Spleen (tissue), 13 donors: ENCODE measurements at places on chromosomes 12 and 14.

DNA sequence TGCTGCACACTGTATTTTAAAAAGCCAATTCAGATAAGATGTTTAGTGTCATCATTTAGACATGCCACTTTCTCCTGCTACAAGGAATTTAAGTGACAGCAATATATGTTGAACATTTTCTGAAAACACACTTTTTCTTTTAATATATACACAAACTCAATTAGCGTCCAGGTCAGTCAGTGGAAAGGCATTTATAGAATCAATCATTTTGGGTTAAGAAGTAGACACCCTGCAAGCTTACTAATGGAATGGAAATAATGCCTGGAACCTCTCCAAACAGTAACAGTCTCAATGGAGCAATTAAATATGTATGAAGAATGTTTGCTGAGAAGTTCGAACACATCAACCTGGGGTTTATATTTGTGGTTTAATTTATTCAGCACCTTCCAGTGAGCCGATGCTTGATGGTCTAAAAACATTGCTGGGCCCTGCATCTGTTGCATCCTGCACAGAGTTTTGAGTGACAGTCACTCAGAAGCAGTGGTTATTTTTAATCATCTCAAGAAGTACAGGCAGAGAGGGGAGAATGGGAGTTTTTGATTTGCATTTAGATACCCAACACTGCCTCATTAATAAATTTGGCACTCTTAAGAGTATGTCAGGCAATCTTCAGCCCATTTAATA lies 410.7 kb downstream of the TMEM117 start:
- DNase-seq: no peak

- DNase-seq: no peak
Observed at GRCh38 chr12:64716839-64717455, 42.3 kb downstream of the GNS start.

GRCh38 chr14:75183225-75183624 lies 6.8 kb upstream of the TMED10 start:
- DNase-seq: no peak

DNA sequence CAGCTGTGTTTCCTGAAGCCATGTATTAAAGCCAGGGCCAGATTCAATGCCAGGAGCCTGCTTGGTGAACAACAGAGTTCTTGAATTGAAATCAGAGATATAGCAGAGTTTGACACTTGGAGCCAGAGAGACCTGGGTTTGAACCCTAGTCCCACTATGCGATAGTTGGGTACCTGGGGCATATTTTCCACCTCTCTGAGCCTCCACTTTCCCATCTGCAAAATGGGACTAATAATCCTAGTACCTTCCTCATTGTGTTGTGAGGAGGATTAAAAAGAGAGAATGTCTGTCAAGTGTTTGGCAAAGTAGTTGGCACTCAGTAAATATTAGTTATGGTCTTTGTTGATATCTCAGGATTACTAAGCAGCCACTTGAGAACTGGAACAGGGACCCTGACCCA lies 6.0 kb upstream of the HRK start:
- DNase-seq: no peak

DNA sequence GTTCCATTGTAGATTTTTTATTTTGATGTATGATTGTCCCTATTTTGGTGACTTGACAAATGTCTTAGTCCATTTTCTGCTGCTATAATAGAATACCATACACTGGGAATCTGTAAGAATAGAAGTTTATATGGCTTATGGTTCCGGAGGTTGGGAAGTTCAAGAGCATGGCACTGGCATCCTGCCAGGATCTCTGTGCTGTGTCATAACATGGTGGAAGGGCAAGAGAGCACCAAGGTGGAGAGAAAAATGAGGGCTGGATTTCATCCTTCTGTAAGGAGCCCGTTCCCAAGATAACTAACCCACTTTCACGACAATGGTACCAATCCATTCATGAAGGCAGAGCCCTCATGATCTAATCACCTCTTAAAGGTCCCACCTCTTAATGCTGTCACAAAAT lies 176.7 kb downstream of the TMEM132D start:
- no peak for DNase-seq

DNA sequence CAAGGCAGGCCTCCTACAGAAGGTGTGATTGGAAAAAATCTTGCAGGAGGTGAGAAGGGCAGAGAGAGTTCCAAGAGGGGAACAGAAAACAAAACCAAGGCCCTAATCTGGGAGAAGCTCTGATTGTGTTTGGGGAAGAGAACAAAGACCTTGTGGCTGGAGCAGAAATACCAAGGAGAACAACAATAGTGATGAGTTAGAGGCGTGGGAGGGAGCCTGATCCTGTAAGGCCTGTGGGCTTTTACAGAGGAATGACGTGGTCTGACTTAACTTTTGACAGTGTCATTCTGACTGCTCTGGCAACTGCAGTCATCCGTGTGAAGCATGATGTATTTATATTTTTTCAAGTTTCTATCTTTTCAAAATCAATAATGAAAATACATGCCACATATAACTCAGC lies 200.6 kb downstream of the ANO4 start:
- no peak for DNase-seq

- no peak for DNase-seq
Observed at GRCh38 chr12:55839345-55840140, 3.2 kb downstream of the MMP19 start.

DNA sequence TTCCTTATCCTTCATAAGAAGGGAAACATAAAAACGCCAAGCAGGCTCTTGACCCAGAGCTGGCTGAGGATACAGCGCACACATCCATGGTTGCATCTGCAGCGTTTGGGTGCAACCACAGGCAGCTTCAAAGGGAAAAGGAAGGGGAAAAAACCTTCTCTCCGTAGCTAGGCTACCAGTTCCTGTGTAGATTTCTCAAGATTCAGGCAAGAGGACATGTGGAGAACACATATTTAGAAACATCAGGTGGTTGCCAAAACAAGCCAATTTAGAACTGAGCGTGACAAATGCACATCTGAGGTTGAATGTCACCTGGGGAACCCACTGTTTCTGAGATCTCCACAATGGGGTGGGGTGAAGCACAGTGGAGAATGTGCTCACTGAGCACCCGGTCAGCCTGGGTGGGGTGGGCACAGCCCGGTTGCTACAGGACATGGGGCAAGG lies 78.3 kb upstream of the BDKRB2 start:
- DNase-seq: no peak

GRCh38 chr14:90851327-90852036 lies 35.3 kb upstream of the TTC7B start:
- no peak for DNase-seq

- DNase-seq: no peak
Observed at GRCh38 chr12:59812716-59813115, 216.9 kb downstream of the SLC16A7 start.

DNA sequence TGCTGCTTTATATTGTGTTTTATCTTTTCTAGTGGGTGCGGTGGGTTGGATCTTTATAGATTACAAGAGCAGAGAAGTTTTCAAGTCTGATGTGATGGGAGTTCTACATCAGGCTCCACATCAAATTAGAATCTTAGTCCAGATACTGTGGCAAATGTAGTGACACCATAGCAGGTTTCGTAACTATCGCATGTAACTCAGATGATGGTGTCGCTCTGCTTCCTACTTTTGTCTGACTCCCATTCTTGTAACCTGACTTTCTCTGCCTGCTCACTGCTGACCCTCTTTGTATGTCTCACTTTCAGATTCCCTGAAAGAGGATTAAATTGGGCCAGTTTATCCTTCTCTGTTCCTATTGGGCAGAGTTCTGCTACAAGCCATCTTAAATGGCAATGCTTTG lies 22.8 kb upstream of the FBXO34 start:
- no peak for DNase-seq

DNA sequence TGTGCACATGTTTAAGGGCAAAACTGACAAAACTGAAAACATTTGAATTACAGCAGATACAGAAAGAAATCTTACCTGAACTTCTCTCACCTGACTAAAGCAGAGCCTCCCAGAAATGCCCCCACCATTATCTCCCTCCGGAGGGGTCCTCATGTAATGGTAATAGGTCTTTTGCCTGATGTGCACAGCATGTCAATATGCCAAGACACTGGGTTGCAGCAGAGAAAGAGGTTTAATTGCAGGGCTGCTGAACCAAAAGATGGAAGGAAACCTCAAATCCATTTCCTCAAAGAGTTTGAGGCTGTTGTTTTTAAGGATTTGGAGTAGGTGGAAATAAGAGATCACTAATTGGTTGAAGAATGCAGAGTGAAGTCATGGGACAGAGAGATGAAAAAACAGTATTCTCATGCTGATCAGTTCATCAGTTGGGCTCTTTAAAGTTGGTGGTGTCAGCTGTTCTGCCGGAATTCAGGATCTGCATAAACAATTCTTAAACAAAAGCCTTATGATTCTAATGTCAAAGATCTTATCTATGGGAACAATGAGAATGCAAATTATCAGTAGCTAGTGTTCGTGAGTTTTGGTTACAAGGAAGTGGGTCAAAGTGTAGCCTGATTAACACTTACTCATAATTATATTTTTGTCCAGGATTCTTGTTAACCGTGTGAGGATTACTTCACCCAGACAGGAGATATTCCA lies 18.2 kb downstream of the ANG start:
- DNase-seq: no peak

- DNase-seq: no peak
Observed at GRCh38 chr12:122366685-122367475, 55.6 kb downstream of the CLIP1 start.

- DNase-seq: no peak
Observed at GRCh38 chr12:9643266-9643660, 26.2 kb upstream of the CLEC2D start.

GRCh38 chr12:102406033-102406584 lies 74.3 kb downstream of the IGF1 start:
- no peak for DNase-seq

DNA sequence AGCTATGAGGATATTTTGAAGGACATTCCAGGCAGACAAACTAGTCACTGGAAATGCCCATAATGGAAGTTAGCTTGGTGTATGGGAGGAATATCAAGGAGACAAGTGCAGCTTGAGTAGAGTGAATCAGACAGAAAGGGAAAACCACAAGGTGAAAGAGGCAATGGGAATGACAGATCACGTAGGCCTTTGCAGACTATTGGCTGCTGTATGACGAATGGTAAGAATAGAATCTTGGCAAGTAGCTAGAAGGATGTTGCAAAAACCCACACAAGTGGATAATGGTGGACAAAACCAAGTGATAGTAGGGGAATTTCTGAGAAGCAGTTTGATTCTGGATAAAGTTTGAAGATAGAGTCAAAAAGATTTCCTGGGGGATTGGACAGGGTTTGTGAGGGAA lies 196.9 kb upstream of the NOVA1 start:
- DNase-seq: no peak

DNA sequence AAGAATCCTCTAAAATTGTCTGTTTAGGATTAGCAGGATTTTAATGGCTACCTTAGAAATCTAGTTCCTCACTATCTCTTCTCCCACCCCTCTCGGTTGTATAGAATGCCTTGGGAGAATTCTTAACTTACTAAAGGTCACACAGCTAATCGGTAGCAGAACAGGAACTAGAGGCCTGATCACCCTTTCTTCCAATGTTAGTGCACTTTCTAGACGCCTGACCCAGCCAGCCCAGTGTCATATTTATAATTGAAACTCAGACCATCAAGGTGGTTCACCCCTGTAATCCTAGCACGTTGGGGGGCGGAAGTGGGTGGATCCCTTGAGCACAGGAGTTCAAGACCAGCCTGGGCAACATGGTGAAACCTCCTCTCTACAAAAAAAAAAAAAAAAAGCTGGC lies 1.7 kb downstream of the TIGAR start:
- no peak for DNase-seq

GRCh38 chr12:25106818-25107217 lies 88.1 kb downstream of the DNAI7 start:
- DNase-seq: no peak

- DNase-seq: no peak
Observed at GRCh38 chr12:22874151-22874550, 249.2 kb downstream of the ETNK1 start.

DNA sequence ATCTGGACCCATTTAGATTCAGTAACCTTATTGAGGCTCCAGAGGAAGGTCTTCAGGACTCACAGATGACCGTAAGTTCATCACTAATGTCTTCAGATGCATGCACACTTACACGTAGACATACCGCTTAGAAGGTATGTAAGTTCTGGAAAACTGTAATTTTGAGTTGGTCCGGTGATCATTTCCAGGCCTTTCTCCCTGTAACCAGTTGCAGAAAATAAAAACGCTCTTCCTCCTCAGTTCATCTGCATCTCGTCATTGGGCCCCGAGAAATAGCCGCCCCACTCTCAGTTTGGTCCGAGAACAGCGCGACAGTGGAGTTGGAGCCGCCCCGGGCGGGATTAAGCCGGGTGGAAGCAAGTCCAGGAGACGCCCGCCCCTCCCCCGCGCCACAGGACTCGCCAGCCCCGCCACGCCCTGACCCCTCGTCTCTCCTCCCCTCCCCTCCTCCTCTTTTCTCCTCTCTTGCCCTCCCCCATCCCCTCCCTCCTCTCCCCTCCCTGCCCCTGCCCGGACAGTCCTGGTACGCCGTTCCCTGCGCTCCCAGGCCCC lies 83.7 kb downstream of the TNFAIP2 start:
- no peak for DNase-seq

GRCh38 chr14:65243766-65244442 lies 141.6 kb upstream of the MAX start:
- no peak for DNase-seq

DNA sequence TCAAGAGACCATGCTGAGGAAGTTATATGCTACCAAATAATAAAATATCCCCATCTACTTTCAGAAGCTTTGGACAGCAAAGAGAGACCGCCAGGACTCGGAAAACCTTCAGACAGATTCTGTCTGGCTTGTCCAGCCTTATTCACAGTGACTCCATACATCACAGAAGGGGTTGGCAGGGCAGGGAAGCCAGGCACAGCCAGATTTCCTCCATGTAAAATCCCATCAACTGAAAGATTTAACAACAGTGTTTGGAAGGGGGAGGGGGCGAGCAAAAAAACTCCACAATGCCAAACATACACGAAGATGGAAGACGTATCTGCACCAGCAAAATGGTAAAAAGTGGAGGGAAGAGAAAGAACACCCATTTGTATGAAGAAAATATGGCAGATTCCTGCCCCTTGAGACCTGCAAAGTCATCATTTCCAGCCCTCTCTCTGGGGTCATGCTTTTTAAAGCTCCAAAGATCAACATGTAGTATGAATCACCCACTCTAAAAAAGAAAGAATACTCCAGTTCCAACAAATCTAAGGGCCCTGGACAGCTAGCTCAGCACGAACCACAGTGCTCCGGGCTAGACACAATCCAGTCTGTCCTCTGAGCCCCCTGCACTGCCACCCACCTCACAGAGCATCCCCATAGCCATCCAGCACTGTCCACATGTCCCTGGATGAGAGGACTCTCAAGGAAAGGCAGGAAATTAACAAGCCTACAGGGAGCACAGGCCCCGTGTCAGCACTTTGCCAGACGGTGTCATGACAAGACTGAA lies 116.4 kb downstream of the DICER1 start:
- DNase-seq: peak; percentile 32

DNA sequence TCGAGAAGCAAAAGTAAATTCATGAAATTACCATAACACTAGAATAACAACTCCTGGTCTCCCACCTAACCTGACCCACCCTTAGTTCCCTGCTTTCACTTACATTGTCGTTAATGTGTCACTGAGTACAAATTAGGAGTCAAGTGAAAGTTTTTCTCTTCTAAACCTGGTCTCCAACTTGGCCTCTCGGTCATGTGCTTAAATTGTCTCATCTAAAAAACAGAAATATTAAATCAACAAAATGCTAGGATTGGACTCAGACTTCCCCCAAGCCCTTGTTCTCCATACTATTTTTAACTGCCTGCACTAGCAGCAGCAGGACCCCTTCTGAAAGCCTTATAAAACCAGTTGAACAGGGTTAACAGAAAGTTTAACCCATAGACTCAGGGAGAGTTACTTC lies 1.8 kb upstream of the BTG1 start:
- DNase-seq: no peak

GRCh38 chr12:77882709-77883108 lies 52.0 kb downstream of the NAV3 start:
- no peak for DNase-seq
